Cortex of kidney (tissue), 1 donor: ENCODE measurements at places on chromosomes 1 and 21.

GRCh38 chr1:155019377-155020245 is 14.0 kb downstream of the DCST2 start:
- DNase-seq: no peak

GRCh38 chr21:17433730-17434129 is 79.1 kb upstream of the CXADR start:
- DNase-seq: no peak

DNA sequence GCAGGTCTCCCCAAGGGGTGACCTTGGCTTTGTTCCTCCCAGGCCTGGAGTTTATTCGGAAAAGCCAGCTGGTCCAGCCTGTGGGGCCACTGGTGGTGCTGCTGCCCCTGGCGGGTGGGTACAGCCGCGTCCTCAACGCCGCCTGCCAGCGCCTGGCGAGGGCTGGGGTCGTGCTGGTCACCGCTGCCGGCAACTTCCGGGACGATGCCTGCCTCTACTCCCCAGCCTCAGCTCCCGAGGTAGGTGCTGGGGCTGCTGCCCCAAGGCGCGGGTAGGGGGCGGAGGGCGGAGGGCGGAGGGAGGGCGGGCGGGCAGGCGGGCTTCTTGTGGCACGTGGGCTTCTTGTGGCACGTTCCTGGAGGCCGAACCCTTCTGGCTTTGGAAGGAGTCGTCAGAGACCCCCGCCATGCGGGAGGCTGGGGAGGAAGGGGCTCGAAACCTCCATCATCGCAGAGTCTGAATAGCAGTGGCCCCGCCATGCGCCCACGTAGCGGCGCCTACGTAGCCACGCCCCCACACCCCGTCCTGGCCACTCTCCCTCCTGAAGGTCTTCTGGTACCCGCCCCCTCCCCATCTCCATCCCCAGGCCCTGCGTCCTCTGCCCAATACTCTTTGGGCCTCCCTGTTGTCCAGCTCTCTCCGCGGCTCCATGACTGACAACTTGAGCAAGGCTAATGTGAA is 16.7 kb downstream of the PCSK9 start:
- no peak for DNase-seq

- no peak for DNase-seq
These were observed 730 bp downstream of the NOS1AP start for GRCh38 chr1:162070094-162070748.
